ENCODE measurements at places on chromosomes 12 and 14.

DNA sequence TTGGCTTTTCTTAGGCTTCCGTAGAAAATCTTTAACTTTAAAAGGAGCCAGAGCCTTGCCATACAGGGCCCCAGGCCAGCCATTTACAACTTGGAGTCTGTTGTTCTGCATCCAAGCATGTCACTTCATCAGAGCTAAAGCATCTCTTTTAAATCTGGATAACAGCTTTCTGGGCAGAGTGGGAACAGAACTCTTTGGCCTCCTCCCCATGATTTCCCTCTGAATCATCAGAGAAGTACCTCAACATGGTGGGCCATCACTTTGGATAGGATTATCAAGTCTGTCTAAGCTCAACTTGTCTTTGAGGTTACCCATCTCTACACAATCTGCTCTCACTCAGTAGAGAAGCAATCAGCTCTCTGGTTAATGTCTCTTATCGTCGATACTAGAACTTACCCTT is 170.9 kb downstream of the SLC6A15 start:
- no peak for DNase-seq

DNA sequence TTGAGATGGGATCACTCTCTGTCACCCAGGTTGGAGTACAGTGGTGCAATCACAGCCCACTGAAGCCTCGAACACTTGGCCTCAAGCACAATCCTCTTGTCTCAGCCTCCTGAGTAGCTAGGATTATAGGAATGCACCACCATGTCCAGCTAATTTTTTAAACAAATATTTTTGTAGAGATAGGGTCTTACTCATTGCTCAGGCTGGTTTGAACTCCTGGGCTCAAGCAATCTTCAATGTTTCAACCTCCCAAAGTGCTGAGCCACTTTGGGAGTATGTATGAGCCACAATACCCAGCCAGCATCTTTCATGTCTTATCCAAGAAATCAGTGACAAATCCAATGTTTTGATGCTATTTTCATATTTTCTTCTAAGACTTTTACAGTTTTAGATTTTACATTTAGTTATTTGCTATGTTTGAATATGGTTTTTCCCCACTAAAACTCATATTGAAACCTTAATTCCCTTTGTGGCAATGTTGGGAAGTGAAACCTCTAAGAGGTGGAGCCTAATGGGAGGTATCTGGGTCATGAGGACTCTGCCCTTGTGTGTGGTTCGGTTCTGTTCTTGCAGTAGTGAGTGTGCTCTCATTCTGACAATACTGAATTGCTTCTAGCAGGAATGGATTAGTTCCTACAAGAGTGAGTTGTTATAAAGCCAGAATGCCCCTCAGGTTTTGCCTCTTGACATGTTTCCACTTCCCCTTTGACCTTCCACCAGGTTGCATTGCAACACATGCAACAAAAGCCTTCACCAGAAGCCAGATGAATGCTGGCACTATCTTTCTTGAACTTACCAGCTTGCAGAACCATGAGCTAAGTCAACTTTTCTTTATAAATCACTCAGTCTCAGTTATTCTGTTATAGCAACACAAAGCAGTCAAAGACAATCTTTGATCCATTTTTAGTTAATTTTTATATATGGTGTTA is 80.8 kb upstream of the AMIGO2 start:
- DNase-seq, result no peak

- DNase-seq, result peak; percentile 32
Observed at GRCh38 chr14:89672636-89673511, 255.8 kb upstream of the FOXN3 start.

DNA sequence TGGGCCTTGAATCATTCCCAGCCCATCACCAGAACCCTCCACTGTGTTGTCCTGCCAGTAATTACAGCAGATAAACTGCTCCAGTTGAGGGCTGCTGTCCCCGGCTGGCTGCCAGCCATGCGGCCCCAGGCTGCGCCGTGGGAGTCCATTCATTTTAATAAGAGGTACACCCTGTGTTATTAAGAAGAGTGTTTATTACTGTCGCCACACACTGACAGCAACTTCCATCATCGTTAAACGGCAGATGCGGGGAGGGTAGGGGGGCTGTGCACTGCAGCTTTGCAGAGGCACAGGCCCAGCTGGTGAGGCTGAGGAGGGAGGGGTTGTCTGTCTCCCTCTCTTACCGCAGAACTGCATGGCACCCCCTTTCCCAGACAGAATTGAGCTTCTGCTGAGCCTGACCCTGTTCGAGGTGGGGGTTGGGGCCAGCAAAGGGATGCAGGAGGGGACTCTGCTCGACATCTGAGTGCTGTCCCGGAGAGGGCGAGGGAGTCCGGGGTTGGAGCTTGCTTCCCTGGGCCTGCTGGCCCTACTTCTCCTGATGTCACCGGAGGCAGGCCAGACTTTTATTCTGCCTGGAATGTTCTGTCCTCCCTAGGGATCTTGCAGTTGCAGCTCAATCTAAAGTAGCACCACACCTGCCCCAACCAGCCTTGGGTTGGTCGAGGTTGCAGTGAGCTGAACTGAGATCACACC is 33.8 kb upstream of the GPATCH2L start:
- no peak for DNase-seq

GRCh38 chr12:24815114-24815423 is 133.8 kb downstream of the BCAT1 start:
- DNase-seq, result no peak

DNA sequence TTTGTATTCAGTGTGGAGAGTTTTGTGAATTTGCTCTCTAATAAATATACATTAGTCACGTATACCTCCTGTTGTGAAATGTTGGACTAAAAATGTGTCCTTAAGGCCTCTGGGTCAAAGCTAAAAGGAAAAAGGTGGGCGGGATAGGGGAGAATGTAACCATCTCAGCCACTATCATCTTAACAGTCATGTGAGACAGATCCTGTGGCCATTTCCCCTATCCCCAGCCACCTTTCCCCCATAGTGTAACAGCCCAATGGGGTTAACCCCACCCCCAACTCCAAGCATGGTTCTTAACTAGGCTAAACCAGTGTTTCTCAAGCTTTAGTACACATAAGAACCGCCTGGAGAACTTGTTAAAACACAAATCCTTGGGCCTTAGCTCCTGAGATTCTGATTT is 6.5 kb upstream of the ITPR2 start:
- no peak for DNase-seq

- no peak for DNase-seq
Observed at GRCh38 chr14:96170961-96171592, 33.6 kb upstream of the BDKRB2 start.

- DNase-seq, result no peak
Observed at GRCh38 chr14:54804538-54805041, 98.0 kb downstream of the GCH1 start.

- peak; percentile 35 for DNase-seq
Observed at GRCh38 chr12:7090222-7090998, 1.8 kb downstream of the C1R start.

DNA sequence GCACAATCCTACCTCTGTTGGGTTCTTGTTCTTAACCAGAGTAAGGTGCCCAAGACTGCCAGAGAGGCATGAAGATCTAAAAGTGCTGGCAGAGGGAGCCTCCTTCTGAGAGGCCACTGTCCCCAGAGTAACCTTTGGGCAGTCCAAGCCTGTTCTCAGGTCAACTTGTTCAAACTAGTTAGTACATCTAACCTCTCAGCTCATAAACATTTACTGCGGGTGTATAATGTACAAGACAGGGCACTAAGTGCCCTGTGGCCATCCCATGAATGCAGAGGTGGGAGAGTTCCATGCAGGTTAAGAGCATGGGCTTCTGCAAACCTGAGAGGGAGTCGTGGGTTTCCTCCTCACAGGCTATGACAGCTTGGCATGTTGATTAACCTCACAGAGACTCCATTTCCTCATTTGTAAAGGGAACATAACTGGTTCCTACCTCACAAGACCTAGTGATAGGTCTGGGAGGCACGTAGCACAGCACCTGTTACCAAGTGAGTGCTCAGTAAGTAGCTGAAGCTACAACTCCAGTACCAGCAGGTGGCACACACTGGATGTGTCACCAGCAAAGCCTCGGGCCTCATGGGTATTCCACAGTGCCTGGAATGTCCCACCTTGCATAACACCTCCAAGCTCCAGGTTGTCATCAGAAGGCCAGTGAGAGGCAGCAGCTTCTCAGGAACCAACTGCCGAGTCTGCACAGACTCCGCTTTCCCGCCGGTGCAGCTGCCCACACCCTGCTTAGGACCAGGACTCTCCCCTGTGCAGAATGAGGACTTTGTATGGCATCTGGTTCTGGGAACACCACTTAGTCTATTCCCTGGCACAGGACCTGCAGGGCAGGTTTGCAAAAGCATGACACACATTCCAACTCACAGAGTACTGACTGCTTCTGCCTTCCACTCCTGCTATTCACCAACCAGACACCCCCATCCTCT is 4.4 kb downstream of the VDR start:
- DNase-seq, result no peak

GRCh38 chr12:120820884-120821510 is 83.2 kb downstream of the SPPL3 start:
- no peak for DNase-seq

DNA sequence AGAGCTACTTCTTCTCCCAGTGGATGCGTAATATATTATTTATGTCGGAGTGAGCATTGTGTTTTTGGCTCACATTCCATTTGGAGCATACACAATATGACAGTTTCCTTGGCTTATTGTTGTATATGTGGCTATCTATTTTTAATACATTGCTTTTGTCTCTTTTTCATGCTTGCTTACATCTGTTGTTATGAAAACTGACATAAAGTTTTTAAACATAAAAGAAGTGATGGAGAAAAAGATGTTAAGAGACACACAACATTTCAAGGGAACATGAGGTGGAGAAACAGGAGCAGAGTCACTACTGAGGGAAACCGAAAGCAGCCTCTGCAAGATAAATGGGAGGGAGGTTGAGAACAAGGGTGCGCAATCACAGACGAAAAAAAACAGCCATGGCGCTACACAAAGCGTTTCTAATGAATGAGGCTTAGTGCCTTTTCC is 228.4 kb upstream of the NPAS3 start:
- DNase-seq, result no peak

DNA sequence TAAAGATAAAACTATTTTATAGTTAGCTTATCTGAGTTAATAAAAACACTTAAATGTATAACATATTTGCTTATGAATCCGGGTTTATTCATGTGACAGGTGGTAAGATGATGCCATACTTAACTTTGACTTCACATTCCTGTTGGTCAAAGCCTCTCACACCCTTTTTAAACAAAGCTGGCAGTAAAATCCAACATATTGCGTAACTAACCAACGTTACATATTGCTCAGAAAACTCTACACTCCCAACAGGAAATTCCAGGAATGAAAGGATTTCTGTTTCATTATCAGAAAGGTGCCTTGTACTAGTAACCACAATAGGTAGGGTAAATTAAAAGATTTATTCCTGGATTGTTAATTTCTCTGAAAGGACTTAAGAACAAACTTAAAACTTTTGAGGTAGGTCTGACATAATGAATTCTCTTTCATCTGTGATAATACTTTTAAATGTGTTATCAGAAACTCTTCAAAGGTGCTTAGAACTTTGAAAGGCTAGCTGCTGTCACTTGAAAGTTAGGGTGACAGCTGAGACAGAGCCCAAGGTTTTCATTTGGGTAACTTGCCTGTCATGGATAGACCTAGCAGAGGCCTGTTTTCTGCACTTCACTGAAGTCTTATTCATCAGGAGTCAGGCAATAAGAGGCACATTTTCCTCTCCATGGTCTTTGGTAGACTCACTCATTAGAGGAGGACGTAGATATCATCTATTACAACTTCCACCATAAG is 23.8 kb upstream of the CATSPERB start:
- no peak for DNase-seq

- DNase-seq, result no peak
Observed at GRCh38 chr14:94048691-94049624, 22.8 kb downstream of the OTUB2 start.

DNA sequence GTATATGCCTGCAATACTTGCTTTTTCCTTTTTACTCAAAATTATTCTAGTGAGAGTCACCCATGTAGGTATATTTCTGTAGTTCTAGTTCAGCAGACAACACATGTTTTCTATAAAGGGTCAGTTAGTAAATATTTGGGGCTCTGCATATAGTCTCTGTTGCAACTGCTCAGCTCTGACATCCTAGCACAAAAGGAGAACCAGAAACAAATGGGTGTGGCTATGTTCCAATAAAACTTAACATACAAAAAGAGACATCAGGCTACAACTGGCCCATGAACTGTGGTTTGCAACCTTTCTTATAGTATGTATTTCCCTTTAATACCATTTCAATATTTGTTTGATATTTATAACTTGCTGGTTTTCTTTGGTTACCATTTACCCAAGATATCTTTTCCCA is 11.9 kb downstream of the NT5DC3 start:
- DNase-seq, result no peak

DNA sequence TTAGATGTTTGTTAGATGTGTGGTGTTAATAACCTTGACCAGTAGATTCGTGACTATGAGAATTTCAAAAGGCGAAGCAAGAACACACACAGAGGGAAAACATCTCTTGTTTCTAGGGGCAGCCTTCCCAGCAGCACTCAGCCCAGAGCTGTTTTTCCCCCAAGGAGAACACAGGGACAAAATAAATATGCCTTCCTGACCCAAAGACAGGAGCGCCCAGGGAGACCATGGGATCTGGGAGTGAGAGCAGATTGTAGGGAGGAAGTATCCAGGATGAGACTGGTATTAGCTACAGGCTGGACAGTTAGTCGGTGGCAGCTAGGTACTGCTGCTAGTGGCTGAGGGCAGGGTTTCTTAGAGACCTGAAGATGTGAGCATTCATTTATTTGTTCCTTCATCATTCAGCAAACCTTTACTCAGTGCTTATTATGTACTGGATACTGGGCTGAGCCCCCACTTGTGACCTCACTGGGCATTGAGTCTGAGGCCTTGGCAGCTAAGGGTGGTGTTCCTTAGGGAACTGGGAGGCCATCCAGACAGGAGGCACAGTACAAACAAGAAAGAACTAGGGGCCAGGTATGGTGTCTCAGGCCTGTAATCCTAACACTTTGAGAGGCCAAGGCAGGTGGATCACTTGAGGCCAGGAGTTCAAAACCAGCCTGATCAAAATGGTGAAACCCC is 469.8 kb downstream of the ZFP36L1 start:
- DNase-seq, result no peak

- no peak for DNase-seq
Observed at GRCh38 chr12:131938082-131938481, 9.0 kb downstream of the PUS1 start.

DNA sequence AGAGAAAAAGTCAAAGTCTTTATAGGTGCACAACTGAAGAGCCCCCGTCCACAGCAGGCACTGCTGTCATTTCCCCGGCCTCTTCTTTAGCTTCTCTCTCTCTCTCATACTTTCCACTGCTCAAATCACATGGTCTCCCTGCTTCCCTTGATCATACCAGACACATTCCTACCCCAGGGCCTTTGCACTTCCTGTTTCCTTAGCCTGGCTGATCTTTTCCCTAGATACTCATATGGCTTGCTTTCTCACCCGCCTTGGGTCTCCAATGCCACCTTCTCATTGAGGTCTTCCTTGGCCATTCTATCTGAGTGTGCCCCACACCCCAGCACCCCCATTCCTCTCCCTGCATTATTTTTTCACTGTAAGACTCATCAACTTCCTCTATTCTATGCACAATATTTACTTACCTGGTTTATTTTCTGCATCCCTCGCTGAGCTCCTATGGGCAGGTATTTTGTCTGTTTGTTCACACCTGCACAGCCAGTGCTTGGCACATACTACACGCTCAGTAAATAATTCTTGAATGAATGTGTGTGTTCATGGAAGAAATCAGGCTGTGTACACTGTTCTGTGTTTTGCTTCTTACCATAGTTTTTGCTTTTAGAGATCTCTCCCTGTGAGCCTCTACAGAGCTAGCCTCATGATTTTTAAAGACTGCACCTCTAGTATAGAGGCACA is 31.9 kb downstream of the SERPINA1 start:
- DNase-seq, result no peak

GRCh38 chr12:7751394-7751793 is 4.2 kb upstream of the CLEC4C start:
- no peak for DNase-seq
